ENCODE measurements at places on chromosomes 7 and 10.

DNA sequence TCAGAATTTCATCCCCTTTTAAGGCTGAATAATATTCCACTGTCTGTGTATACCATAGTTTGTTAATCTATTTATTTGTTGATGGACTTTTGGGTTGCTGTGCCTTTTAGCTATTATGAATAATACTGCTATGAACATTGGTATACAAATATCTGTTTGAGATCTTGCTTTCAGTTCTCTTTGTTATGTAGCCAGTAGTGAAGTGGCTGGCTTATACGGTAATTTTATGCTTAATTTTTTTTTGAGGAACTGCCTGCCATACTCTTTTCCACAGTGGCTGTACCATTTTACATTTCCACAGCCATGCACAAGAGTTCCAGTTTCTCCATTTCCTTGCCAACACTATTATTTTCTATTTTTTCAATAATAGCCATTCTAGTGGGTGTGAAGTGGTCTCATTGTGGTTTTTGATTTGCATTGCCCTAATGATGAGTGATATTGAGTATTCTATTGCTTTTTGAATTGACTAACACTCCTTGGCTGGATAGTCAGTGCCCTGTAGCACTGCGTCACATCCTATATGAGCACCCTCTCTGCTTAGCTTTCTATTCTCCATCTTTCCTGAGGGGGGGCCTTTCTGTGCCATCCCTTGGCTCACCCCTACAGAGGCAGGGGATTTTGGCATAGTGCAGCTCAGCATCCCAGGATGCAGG, 29.4 kb upstream of the RAPGEF5 start:
- DNase-seq = no peak

DNA sequence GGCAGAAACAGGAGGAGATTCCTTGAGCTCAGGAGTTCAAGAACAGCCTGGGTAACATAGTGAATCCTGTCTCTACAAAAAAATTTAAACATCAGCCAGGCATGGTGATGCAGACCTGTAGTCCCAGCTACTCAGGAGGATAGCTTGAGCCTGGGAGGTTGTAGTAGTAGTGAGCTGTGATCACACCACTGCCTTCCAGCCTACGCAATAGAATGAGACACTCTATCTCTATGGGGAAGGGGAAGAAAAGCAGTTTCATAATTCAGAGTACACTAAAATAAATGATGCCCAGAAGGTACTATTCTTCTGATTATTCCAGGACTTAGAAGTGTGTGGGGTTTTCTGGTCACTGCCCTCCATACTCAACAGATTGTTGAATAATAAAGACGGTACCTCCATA, 177.3 kb downstream of the KMT2E start:
- no peak for DNase-seq

GRCh38 chr7:139772873-139773272, 4.9 kb downstream of the HIPK2 start:
- no peak for DNase-seq

DNA sequence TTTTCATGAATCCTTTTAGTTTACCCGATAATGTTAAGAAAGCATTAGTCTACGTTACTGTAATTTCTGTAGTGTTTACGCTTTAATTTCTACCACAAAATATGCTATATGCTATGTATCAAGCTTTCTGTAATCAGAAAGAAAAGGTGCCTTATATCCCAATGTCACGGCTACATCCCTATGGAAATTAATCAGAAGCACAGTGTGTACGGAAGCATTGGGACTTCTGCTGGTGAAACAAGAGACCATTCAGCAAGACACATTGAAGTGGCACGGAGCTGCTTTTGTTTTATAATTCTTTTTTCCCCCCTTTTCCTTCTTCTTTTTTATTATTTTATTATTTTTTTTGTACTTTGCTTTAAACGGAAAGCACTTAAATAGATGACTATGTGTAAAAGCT, 31.2 kb upstream of the SH2B2 start:
- no peak for DNase-seq

- no peak for DNase-seq
These were observed 43.4 kb downstream of the MYOF start for GRCh38 chr10:93438613-93439253.

Measured in stimulated activated CD8-positive, alpha-beta memory T cell treated with anti-CD3 and anti-CD28 coated beads, Interleukin-15, amount 100 ng/mL, for 24 hours (primary cell).